ENCODE measurements at places on chromosomes 3 and 15. TPM values are rescaled to one million over a fixed set of nuclear protein-coding genes. Genes with fewer than 3 reads are reported as not detected.
A peak's percentile ranks its signal among the peaks of the same experiment; 100 is the strongest.

DNA sequence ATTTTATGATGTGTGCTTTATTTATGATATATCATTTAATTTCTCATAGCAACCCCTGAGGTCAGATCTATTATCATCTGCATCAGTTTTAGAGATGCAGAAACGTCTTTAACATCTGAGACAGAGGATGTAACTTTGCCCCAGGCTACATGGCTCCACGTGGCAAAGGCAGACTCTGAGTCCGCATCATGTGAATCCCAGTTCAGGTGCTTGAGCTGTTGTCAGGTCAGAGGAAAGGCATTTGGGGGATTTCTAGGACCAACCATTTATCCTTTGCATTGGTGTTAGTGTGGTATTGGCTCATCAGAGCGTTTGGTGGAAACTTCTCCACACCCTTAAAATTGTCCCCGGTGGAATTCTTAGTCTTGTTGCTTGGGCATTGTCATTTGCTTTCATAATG, 10.8 kb downstream of the CACNA2D3 start:
- peak; percentile 16 for DNase-seq

DNA sequence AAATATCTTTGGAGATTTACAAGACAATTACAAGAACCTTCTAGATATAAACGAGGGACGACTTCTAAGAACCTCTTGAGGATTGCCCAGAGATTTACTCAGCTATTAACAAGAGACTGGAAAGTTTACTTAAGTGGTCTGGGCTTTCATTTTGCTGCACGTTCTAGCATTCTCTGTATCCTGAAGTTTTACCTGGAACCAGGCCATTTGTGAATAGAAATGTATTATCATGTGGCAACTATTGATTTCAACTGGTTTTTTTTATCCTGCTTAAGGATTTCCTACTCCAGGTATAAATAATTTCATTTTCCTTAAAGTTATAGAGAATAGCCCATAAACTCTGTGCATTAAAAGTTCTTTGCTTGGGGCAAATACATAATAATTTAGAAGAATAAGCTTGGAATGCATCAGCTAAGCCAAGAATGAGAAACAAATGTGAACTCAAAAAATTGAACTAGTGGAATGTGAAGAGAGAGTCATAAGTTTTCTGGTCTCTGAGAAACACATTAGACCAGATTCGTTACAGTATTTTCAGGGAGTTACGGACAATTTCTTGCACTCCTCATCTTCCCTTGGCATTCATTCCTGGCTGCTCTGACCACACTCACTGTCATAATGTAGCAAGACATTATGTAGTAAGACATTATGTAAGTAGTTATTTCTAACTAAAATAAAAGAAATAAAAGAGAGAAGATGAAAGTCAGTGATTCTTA, 1.3 kb downstream of the AQP9 start:
- no peak for DNase-seq

DNA sequence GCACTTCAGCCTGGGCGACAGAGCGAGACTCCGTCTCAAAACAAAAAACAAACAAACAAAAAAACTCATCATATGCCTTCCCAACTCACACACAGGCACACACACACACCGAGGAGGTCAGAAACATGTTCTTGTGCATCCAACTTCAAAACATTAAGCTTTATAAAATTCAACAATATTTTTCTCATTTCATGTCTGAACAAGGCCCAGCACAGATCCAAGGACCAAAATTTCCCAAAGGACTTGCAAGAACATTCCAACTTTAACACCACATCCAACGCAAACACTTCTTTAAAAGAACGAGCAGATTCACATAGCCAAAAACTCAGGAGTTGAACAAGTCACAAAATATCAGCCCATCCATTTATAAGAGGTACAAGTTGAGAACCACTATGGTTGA, 148.4 kb downstream of the MAGI1 start:
- no peak for DNase-seq

- DNase-seq = peak; percentile 56
Observed at GRCh38 chr15:92012368-92012629, 158.8 kb downstream of the SLCO3A1 start.

DNA sequence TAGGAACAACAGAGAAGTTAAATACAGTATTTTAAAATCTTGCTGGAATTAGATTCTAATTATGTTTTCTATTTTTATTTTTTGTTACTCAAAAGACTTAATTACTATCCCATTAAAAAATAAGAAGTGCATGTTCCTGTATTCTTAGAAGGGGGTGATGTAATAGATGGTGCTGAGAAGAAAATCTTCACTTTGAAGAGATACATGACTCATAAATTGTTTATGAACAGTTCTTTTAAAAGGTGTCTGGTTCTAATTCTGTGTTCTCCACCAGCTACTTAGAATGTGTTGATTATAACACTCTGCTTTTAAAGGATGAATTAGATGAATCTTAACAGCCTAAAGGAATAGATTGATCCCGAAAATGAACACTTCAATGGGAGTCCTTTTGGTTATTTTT, 8.2 kb downstream of the RCN2 start:
- DNase-seq = no peak

DNA sequence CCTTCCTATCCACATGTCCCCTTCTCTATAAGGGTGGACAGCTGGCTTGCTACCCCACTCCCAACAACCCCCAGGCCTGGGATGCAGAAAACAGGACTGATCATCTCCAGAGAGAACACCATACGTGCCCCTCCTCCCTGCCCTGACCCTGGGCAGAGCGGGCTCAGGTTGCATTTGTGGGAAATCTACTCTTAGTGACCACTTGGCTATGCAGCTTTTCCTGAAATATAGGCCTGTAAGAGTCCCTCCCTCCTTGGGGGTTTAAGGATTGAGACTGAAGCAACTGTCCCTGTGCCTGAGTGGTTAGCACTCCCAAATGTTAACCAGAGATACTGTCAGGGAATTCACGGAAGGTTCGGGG, 11.7 kb downstream of the SH2D7 start:
- DNase-seq = no peak

- no peak for DNase-seq
Observed at GRCh38 chr15:66893294-66893693, 172.1 kb upstream of the SMAD3 start.

- peak; percentile 51 for DNase-seq
Observed at GRCh38 chr3:53996141-53996874, 104.6 kb upstream of the SELENOK start.

- DNase-seq = peak; percentile 86
Observed at GRCh38 chr3:111810909-111811308, 48.2 kb upstream of the PHLDB2 start.

GRCh38 chr15:85073556-85074194, 92.0 kb downstream of the PDE8A start:
- peak; percentile 31 for DNase-seq

DNA sequence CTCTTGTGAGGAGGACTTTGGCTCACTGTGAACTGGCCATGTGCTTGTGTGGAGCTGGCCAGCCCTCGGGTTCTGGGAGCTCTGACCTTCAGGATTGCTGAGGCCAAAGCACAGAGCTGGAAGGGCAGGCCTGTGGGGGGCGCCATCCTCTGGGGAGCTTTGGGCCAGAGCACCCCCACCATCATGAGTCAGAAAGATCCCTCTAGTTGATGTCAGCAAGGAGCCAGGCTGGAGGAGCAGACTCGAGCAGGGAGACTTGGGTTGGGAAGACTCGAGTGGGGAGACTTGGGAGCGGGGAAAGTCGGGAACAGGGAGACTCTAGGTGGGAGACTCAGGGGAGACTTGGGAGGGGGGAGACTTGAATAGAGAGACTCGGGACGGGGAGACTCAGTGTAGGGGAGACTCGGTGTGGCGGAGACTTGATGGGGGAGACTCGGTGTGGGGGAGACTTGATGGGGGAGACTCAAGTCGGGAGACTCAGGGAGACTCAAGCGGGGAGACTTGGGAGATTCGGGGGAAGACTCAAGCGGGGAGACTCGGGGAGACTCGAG, 37.7 kb upstream of the PLXNA1 start:
- no peak for DNase-seq

GRCh38 chr3:151891721-151892120, 18.3 kb downstream of the SUCNR1 start:
- DNase-seq = no peak

GRCh38 chr3:136836511-136837156, 17.7 kb downstream of the SLC35G2 start:
- DNase-seq = no peak

- DNase-seq = no peak
Observed at GRCh38 chr3:184889312-184889904, 77.4 kb downstream of the VPS8 start.

- DNase-seq = no peak
Observed at GRCh38 chr3:187802928-187803259, 57.6 kb upstream of the BCL6 start.

- DNase-seq = no peak
Observed at GRCh38 chr3:169295912-169296570, 367.5 kb downstream of the MECOM start.

GRCh38 chr3:196486263-196486662, 17.3 kb downstream of the RNF168 start:
- DNase-seq = no peak

DNA sequence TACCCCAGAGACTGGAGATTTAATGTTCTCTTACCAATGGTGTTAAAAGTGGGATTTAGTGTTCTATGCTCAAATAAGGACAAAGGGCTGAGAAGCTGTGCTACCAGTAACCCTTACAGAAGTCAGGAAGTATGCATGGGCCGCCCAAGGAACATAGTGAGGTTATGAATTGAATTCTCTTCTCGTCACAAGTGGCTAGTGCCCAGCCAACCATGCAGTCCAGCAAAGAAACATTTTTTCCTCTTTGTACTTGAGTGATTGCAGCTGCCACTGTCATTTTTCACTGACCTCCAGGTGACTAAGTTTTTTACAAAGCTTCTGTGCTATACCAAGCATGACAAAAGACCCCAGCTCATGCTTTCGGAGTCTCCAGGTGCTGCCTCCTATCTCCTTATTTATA, 110.6 kb upstream of the DCBLD2 start:
- DNase-seq = no peak

DNA sequence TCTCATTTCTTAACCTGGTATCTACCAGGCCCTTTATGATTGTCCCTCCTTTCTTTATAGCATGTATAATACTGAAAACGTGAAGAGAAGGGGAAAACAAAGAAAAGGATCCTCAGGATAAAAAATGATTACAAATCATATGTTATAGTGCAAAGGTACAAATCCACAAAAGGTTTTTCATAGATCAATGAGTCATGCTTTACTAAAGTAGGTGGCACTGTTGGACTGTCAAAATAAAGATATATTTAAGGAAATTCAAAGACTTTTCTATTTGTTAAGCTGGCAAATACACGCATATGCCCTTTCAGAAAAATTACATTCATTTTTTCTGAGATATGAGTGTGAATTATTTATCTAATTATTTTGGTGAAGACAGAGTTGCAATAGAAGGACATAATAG, 151.6 kb downstream of the CADM2 start:
- no peak for DNase-seq

C3orf62 gene
- 0.67 TPM for total RNA-seq

XRN1 gene
- total RNA-seq = 17.5 TPM

GOLGA6L4 gene
- 0.81 TPM for total RNA-seq

MBNL1 gene
- total RNA-seq = 161 TPM

GUCA1C gene
- not detected for total RNA-seq

GRAMD2A gene
- total RNA-seq = 3.2 TPM

TNNC1 gene
- 36.6 TPM for total RNA-seq
